ENCODE measurements at places on chromosomes 4 and X. TPM values are rescaled to one million over a fixed set of nuclear protein-coding genes. Genes with fewer than 3 reads are reported as not detected.

The TXK gene
- not detected for total RNA-seq

The MEPE gene
- total RNA-seq, result not detected

The PIR gene
- 7.7 TPM for total RNA-seq

The CBLL2 gene
- total RNA-seq, result not detected

The FAM9B gene
- not detected for total RNA-seq

The CTAG1B gene
- not detected for total RNA-seq

The VBP1 gene
- 58.5 TPM for total RNA-seq

The CNGA1 gene
- total RNA-seq, result not detected

The ADH1C gene
- 0.34 TPM for total RNA-seq

The OPRPN gene
- not detected for total RNA-seq

The NXF3 gene
- not detected for total RNA-seq

The PABPC4L gene
- 0.59 TPM for total RNA-seq

The ERCC6L gene
- 7.4 TPM for total RNA-seq

The PSAPL1 gene
- total RNA-seq, result not detected

The ATG4A gene
- 6.2 TPM for total RNA-seq

The TCEANC gene
- total RNA-seq, result 1.3 TPM

The KLHL4 gene
- total RNA-seq, result 0.50 TPM

The PRR32 gene
- not detected for total RNA-seq

The TCEAL6 gene
- not detected for total RNA-seq

The RS1 gene
- not detected for total RNA-seq

The CXorf49B gene
- not detected for total RNA-seq

The SLITRK4 gene
- total RNA-seq, result 0.17 TPM

The NHSL2 gene
- total RNA-seq, result 0.84 TPM

The ADH1B gene
- total RNA-seq, result 2.9 TPM
